ENCODE measurements at places on chromosomes 6 and 20.

GRCh38 chr6:100322886-100323285 lies 141.8 kb downstream of the SIM1 start:
- DNase-seq, result no peak

- no peak for DNase-seq
Observed at GRCh38 chr20:24785141-24786110, 163.6 kb upstream of the CST7 start.

DNA sequence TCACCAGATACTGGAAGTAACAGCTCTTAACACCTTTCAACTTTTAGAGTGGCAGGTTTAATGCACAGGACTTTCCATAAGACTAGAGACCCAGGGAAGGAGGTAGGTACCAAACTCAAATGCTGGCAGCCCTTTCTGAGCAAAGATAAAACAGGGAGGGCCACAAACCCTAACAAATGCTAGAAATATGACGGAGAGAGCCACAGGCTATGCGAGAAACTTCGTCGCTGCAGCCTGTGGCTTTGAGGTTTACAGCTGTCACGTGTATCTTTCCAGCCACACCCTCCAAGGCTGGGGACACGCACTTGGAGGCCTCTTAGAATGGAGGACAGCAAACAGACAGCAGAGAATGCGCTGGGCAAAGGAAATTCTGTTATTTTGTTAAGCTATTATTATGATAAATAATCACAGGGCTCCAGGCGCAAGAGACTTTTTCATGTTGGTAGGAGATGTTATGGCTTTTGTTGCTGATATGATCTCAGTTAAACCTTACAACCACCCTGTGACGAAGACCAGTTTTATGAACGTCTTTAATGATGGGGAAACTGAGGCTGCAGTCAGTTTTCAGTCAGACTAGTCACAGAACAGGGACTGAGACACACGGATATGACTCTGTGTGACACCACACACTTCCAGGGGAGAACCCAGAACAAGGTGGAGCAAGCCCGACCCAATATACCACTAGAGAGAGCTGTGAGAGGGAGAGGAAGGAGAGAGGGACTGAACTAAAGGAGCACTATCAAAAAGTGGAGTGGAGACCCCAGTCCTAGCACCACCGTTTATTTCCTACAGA lies 2.0 kb downstream of the TRAM2 start:
- DNase-seq, result peak; percentile 25

GRCh38 chr6:160378882-160379281 lies 30.7 kb downstream of the SLC22A3 start:
- DNase-seq, result no peak

DNA sequence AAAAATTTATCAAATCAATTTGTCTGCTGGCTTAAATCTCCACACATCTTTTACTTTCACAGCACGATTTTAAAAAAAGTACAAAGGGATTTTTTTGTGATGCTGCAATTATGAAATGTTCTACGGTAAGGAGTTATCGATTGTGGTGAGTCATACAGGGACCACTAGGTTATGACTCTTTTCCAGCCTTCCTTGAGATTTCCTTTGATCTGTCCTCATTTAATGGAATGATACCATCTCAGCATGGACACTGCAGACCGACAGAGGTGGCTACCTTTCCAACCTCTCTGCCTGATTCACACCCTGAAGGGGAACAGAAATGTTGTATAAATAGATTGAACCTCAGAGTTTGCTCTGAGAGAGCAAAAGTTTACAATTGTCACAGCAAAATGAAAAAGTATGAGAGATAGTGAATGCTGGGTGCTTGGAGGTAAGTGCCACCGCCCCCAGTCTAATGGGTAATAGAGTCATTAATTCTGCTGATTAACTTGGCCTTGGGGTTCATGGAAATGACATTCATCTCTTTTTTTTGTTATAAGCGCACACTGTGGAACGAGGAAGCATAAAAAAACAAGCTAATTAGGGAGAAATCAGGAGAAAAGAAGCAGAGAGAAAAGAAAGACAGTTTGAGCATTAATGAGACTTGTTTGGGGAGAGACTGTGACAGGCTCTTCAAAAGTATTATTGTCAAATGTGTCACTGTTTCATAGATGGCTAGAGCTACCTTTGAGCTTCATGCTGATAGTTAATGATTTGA lies 306.0 kb downstream of the RNF144B start:
- DNase-seq, result no peak

DNA sequence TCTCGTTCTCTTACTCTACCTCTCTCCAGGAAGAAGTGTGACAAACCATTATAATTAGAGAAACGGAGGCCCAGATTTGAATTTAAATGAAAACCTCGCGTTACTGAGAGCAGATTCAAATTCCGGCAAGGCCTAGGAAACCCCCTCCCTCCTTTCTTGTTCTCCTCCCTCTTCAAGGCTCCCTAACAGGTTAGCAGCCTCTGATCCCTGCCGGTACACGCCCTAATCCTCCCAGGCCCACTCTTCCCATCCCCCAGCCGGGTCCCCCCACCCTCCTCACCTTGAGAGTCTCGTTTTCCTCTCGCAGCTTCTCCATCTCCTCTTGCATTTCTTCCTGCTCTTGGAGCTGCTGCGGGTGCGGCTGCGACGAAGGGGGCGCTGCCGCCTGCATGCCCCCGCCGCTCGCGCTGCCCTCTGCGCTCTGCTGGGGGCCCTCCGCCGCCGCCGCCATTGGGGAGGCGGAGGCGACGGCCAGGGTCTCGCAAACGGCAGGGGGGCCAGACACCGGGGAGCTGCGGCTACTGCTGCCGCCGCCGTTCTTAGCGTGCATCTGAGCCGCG lies 3.8 kb downstream of the MTCL3 start:
- DNase-seq, result peak; percentile 21

DNA sequence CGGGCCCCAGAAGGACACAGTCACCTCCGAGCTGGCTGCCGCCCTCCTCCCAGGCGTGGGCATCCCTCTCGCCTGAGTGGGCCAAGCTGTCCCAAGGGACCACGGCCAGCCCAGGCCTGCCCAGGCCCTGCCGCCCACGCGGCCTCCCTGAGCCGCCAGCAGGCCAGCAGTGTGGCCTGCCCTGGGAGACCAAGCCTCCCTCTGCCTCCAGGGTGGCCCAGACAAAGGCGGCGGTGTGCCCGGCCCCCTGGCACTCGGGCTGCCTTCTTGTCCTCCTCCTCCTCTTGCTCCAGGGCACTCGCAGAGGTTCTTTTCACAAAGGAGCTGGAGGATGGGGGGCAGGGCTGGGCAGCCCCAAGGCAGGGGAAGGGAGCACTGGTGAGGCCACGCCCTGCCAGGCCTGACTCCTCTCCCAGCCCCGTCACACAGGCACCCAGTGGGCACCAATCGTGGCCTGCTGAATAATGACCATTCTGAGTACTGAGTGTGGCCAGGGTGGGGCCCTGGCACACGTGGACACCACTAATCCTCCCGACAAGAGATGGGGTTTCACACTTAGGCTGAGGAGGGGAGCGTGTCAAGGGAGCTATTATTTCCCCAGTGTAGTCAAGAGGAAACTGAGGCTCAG lies 25.3 kb downstream of the NOL4L start:
- no peak for DNase-seq

GRCh38 chr6:26431258-26432172 lies 8.8 kb upstream of the BTN3A3 start:
- DNase-seq, result no peak

- DNase-seq, result no peak
Observed at GRCh38 chr20:21288587-21289370, 14.4 kb upstream of the XRN2 start.

GRCh38 chr6:130997061-130997753 lies 65.8 kb downstream of the EPB41L2 start:
- DNase-seq, result no peak

- no peak for DNase-seq
Observed at GRCh38 chr20:46663531-46663930, 12.3 kb upstream of the SLC13A3 start.

- no peak for DNase-seq
Observed at GRCh38 chr6:158938811-158939254, 61.2 kb downstream of the RSPH3 start.

- DNase-seq, result no peak
Observed at GRCh38 chr6:143158113-143158581, 97.5 kb downstream of the AIG1 start.

Measured in activated CD8-positive, alpha-beta memory T cell treated with anti-CD3 and anti-CD28 coated beads for 48 hours (primary cell).